Right renal cortex interstitium (tissue), 3 donors: ENCODE measurements at places on chromosomes 1 and 21. TPM values are rescaled to one million over a fixed set of nuclear protein-coding genes. Genes with fewer than 3 reads are reported as not detected.
A peak's percentile ranks its signal among the peaks of the same experiment; 100 is the strongest.

Gene TCHHL1
- not detected for polyA plus RNA-seq

Gene FAM72C
- polyA plus RNA-seq, result 2.4 TPM

Gene C4BPA
- polyA plus RNA-seq, result 0.47 TPM

Gene OR2L3
- not detected for polyA plus RNA-seq

Gene GPR89B
- 54.2 TPM for polyA plus RNA-seq

Gene TMEM125
- 13.7 TPM for polyA plus RNA-seq

Gene PRMT6
- polyA plus RNA-seq, result 44.9 TPM

Gene SLC5A3
- polyA plus RNA-seq, result 44.5 TPM

Gene UBE2U
- polyA plus RNA-seq, result not detected

GRCh38 chr1:162222014-162222413 lies 152.5 kb downstream of the NOS1AP start:
- no peak for DNase-seq

DNA sequence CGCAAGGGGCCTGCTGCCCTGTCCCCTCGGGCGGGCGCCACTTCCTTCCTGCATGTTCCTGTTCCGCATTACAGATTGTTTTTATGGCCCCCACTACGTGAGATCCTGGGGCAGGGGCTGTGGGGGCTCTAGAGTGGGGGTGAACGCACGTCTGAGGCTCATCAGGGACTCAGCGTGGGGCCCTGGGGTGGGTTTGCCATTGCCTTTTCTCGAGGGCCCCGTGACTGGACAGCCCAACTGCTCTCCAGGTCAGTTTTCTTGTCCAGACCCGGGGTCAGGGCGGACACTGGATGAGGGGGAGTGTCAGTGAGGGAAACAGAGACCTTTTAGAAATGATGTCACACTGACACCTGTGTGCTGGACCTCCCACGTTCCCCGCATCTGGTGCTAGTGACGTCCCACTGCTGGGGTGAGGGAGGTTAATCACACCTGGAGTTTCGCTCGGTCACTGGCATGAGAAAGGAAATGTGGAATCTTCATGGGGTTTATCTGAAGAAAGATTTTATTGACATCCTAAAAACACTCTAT lies 65.9 kb downstream of the AGPAT3 start:
- no peak for DNase-seq

GRCh38 chr1:163747261-163747660 lies 425.5 kb downstream of the NUF2 start:
- DNase-seq, result no peak

DNA sequence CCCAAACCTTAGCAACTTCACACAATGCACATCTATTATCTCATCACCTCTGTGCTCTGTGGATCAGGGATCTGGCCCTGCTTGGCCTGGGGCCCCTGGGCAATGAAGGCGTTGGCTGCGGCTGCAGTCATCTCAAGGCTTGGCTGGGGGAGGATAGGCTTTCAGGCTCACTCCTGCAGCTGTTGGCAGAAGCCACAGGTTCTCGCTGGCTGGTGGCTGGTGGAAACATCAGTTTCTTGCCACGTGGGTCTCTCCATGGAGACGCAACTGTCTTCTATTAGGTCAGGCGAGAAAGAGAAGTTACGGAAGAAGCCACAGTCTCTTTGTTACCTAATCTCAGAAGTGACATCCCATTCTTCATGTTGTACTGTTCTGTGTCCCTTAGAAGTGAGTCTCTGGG lies 3.6 kb upstream of the NPPA start:
- DNase-seq, result no peak

- DNase-seq, result no peak
Measured at GRCh38 chr21:29308456-29308783, 9.7 kb downstream of the BACH1 start.

GRCh38 chr1:119797606-119798005 lies 13.7 kb downstream of the REG4 start:
- no peak for DNase-seq

GRCh38 chr1:225835856-225836255 lies 25.9 kb downstream of the EPHX1 start:
- DNase-seq, result no peak

DNA sequence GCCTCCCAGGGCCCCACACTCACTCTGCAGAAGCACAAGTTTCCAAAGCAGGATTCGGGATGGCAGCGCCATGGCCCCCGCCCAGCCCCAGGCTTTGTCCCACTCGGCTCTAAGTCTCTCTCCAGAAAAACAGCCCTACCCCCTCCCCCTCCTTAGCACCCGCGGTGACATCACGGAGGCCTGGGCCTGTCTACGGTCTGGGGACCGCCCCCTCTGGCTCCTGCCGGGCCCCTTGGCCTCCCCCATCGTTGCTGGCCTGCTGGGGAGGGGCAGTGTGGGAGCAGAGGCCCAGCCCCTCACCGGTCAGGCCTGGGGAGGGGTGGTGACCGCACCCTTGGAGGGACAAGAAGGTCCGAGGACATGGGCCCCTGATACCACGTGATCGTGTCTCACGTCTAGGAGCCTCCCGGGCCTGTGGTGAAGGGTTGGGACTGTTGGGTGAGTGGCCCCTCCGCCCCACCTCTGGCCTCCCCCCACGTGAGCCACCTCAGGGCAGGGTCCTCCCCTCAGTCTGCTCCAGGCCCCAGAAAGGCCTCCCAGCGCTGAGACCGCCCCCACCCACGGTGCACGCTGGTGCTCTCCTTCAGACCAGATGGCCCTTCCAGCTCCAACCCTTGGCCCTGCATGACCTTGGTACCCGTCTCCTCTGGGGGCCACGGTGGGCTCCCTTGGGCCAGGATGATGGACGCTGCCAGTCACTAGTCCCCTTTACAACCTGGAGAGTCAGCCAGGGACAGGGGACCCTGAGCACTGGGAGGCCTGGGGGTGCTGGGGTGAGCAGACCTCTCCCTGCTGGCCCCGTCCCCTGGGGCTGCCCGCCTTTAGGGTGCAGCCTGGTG lies at the start of gene MXRA8:
TSS of gene MXRA8 (minus strand) at position 123 of the 839 bp plus-strand sequence. CDS start at position 72, 51 bp downstream.
- DNase-seq, result no peak

- no peak for DNase-seq
Measured at GRCh38 chr21:35843911-35844667, 216.2 kb downstream of the SETD4 start.

DNA sequence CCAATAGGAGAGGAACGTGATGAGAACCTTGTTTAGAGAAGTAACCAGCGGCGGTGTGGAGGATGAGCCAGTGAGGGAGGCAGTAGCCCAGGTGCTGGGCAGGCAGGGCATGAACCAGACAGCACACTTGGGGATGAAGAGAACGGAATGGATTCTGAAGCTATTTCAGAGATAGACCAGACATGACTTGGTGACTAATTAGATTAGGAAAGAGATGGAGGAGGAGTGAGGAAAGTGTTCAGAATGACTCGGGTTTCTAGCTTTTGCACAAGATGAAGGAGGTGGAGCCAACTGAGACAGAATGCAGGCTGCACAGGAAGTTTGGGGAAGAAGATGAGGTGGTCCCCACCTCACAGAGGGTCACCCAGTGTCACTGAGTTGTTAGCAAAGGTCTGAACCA lies 5.1 kb downstream of the PEF1 start:
- no peak for DNase-seq

DNA sequence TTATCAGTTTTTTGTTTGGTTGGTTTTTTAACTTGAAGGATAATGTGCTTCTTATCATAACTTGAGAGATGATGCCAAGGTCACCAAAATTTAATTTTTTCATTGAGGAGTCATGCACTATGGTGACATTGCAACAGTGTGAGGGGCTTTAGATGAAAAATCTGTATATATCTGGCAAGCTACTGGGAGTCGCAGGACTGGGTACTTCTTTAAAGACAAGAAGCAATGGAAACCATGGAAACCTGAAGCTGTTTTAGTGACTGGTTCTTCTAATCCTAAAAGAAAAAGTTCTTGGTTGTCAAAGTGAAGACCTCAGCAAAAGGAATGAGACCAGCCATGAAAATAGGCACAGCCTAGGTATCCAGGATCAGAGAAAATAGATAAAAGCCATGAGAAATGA lies 31.1 kb downstream of the ZC3H11B start:
- no peak for DNase-seq

DNA sequence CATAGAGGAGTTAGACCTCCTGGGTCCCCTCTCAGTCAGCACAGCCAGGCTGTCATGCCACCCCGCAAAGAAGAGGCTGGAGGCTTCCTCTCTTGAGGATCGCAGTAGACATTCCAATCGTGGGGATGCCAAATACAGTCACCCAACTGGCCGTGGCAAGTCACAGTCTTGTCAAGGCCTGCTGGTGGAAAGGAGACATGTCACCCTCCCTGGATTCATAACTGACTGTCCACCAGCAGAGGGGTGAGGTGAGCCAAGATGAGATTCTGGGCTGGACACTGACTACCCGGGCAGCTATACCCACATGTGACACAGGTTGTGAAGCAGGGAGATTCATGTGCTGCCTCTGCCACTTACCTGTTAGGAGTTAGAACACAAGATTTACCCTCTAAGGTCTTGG lies 123.5 kb upstream of the NGF start:
- DNase-seq, result no peak

- no peak for DNase-seq
Measured at GRCh38 chr21:38869196-38869595, 63.5 kb downstream of the ETS2 start.

DNA sequence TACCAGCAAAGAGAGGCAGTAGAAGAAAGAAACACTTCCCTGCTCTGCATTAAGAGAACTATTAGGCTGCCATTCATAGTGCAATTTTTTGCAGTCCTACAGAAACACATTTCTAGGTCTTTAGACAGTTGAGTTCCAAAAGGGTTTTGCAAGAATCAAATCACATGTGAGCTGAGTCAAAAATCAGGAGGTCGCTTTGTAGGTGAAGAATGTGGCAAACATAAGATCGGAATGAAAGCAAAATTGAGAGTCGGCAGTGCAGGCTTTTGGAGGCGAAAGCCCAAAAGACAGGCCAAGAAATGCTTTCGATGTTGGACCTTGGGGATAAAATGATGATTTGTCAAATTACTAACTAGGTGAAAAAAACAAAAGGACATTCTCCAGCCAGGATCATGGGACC lies 213.5 kb upstream of the NRIP1 start:
- DNase-seq, result no peak

- no peak for DNase-seq
Measured at GRCh38 chr1:44040418-44040817, 9.2 kb upstream of the SLC6A9 start.

GRCh38 chr1:18805150-18805879 lies 54.1 kb downstream of the TAS1R2 start:
- DNase-seq, result no peak

DNA sequence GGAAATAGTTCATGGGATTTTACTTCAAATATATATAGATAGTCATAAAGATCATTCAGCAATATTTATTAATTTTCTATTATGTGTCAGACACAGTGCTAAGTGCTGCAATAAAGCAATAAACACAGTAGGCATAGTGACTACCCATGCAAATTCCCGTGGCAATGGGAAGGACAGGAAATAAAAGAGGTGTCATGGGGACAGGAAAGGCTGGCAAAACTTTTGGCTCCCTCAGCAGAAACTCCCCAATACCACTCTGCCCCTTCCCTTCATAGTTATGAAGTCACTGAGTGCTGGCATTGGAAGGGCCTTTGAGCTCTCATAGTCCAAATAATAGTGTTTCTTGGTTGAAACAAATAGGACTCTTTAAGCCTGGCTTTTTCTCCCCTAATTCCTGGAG lies 104.4 kb upstream of the DPT start:
- DNase-seq, result no peak

DNA sequence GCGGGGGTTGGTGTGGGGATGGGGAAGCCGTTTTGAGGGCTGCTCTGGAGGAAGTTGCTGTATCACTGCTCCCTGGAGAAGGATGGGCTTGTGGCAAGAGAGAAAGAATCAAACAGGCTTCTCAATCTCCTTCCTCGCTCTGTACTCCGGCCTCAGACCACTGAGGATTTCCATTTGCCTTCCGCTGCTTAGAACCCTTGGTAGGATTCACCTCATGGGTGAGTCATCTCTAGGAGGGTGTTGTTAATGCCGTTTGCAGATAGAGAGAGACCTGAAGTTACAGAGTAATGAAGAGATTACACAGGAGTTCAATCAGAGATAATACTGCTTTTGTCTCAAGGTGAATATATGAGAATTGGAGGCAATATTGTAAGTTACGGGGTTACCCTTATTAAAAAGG lies 15.3 kb downstream of the SLC35F3 start:
- DNase-seq, result no peak

DNA sequence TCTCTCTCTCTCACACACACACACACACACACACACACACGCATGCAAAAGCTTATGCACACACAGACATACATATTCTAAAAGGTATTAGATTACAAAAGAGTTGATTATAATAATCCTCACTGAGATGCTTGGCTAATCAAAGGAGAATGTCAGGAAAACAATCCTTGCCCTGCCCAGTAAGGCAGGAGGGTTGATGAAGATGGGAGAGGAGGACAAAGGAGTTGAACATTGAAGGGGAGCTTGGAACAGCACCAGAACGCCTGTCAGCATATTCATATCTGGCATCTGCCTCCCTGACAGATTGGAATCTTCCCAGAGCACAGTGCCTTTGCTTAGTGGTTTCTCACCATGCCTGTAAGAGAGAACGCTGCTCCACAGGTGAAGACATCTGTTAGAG lies 68.6 kb upstream of the PALMD start:
- no peak for DNase-seq

- DNase-seq, result peak; percentile 49
Measured at GRCh38 chr1:182143825-182144645, 82.5 kb upstream of the ZNF648 start.

DNA sequence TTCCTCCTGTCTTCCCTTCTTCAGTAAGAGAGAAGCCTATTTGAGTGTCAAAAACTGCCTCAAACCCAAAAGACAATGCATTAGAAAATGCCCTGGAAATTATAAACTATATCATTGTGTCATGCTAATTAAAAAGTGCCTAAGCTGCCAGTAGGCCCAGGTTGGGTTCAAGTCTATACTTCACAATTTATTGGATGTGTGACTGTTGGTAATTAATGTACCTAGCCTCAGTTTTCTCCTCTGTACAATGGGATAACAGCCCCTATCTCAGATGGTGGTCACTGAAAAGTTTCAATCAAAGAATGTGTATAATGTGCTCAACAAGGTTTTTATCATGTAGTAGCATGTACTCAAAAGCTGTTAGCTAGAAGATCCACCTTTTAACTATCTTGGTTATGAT lies 246.9 kb upstream of the DUSP10 start:
- no peak for DNase-seq

DNA sequence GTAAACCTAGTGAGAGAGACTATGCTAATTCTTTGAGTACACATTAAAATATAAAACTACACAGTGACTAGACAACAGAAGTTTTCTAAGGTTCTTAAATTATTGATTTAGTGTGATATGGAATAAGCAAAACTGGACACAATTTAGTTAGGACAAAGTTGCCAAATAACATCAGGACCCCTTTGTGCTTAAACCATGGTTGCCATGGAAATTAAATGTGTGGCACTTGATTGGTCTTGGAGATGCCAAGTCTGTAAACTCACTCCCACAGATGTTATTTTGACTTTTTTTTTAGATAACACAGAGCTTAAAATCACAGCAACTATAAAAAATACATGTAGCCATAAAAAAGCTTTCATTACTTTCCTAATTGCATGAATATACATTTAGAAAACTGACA lies 234.6 kb downstream of the BRINP3 start:
- no peak for DNase-seq

- no peak for DNase-seq
Measured at GRCh38 chr1:192053531-192053971, 104.7 kb upstream of the RGS18 start.

- DNase-seq, result no peak
Measured at GRCh38 chr1:47243910-47244309, 11.9 kb upstream of the TAL1 start.
